RPMI8226 (cell line): ENCODE measurements at places on chromosomes 6 and 20.

GRCh38 chr6:116218866-116219265 lies 35.0 kb downstream of the TSPYL4 start:
- DNase-seq = no peak

DNA sequence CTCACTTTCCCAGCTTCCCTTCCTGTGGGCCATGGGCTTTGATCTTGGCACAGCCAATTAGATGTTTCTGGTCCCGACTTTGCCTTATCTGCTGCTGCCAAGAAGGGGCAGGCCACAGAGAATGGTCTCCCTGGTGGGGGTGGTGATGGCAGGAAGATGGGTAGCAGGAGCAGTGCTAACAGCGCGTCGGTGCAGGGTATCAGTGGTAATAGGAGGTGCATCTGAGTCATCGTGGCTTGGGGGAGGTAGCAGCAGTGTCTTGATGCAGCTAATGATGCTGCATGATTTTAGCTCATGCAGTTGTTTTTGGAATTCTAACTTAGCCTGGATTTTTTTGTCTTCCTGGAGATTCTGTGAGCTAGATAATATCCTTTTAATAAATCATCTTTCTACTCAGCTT lies 18.9 kb upstream of the MAS1 start:
- DNase-seq = no peak

- DNase-seq = peak; percentile 81
Measured at GRCh38 chr6:73747289-73747688, 51.3 kb downstream of the CD109 start.

DNA sequence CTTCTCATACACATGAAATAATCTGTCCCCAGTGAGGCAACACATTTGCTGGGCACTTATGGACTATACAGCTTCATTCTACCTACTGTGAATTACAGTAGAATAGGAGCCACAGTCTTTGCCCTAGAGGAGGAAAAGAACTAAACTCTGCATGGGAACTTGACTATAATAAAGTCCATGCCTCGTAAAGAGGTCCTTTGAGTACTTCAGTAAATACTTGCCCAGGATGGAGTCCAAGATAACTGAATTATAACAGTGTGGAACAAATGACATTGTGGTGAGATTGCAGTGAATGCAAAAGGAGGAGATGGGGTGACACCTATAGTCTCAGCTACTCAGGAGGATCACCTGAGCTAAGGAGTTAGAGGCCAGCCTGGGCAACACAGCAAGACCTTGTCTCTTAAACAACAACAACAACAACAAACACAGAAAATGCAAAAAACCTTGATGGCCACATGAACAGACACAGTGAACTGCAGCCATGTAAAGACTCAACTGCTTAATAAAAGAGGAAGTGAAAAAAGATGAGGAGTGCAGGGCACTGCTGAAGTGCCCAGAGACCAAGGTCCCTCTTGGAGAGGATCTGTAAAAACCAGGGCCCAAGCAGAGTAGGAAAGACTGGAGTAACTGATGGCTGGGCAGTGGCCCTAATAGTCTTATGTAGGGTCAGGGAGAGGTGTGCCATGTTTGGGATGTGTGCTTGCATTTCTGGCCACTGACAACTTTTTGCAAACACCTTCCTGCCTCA lies 3.7 kb downstream of the MRPS18A start:
- DNase-seq = peak; percentile 67

GRCh38 chr20:58587467-58587866 lies 63.6 kb upstream of the STX16 start:
- DNase-seq = no peak

- DNase-seq = no peak
Measured at GRCh38 chr20:17612287-17612991, 42.6 kb downstream of the DSTN start.

DNA sequence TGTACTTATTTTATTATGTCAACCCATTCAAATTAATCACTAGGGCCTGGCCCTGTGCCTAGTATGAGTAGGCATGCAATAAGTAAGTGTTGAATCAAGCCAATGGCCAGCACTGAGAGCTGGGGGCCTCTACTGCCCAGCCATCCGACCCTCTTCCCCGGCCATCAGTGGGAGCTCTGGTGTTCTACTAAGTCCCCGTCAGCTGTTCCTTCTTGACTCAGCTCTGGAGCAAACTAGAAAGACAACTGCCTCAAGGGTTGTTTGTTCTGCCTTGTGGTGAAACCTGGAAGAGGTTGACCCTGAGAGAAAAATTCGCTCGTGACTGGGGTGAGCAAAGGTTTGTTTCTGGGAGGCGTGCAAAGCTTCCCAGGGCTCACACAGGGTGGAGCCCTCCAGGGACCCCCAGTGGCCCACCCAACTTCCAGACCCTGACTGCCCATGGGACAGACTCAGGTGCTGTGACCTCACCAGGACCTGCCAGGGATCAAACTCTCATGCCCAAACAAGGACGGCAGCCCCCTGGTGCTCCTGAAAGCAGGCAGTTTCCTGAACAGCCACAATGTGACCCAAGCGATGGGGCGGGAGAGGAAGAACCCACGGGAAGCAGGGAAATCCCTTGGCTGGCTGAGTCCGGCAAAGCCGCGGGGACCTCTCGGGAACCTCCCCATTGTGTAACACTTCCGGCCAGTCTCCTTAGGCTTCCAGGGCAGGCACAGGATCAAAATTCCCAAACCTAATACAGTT lies 50.4 kb downstream of the BANF2 start:
- DNase-seq = no peak

DNA sequence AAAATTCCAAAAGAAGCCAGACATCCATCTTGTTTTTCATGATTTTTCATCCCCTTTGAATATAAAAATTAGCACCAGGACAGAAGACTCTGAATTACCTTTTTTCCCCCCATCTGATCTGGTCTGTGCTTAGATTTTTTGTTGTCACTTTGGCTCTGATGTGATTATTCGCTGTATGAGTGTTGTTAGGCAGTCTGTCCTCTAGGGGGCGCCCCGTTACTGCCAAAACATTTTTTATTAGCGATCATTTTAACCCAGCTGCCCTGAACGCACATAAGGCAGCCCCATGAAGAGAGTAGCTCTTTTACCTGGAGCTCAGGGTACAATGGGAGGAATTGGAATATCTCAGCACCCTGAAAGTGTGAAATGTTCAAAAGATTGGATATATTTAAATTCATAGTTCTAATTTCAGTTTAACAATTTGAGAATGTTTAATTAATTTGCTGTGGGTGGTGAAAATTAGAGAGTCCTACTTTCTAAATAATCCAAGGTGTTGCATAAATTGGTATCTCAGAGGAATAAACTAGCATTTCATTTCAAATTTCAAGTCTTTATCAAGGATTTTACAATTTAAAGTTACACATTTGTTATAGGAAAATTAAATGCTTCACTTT lies 60.8 kb downstream of the PRPH2 start:
- DNase-seq = peak; percentile 75

- DNase-seq = no peak
Measured at GRCh38 chr20:8216375-8217200, 84.5 kb downstream of the PLCB1 start.

GRCh38 chr20:2261629-2262028 lies 34.2 kb upstream of the TGM3 start:
- no peak for DNase-seq

- DNase-seq = no peak
Measured at GRCh38 chr20:38205001-38205400, 39.9 kb upstream of the TGM2 start.

GRCh38 chr6:43848671-43849391 lies 78.8 kb downstream of the VEGFA start:
- peak; percentile 13 for DNase-seq

- DNase-seq = no peak
Measured at GRCh38 chr6:84582997-84583396, 181.4 kb downstream of the TBX18 start.

GRCh38 chr6:132011582-132011981 lies 60.4 kb upstream of the CCN2 start:
- no peak for DNase-seq
